ENCODE measurements at places on chromosomes 12 and 14.

DNA sequence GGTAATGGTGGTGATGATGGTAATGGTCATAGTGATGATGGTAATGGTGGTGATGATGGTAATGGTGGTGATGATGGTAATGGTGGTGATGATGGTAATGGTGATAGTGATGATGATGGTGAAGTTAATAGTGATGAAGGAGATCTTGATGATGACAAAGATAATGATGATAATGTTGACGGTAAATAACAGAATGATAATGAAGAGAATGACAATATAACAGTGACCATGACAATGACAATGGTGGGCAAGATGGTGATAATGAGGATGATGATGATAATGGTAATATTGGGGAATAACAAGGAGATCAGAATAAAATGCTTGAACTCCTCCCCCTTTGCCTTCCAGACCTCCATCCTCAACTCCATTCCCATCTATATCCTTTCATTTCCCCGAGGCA is 233.3 kb upstream of the SFSWAP start:
- no peak for DNase-seq

GRCh38 chr12:117118838-117119591 is 19.8 kb upstream of the TESC start:
- no peak for DNase-seq

DNA sequence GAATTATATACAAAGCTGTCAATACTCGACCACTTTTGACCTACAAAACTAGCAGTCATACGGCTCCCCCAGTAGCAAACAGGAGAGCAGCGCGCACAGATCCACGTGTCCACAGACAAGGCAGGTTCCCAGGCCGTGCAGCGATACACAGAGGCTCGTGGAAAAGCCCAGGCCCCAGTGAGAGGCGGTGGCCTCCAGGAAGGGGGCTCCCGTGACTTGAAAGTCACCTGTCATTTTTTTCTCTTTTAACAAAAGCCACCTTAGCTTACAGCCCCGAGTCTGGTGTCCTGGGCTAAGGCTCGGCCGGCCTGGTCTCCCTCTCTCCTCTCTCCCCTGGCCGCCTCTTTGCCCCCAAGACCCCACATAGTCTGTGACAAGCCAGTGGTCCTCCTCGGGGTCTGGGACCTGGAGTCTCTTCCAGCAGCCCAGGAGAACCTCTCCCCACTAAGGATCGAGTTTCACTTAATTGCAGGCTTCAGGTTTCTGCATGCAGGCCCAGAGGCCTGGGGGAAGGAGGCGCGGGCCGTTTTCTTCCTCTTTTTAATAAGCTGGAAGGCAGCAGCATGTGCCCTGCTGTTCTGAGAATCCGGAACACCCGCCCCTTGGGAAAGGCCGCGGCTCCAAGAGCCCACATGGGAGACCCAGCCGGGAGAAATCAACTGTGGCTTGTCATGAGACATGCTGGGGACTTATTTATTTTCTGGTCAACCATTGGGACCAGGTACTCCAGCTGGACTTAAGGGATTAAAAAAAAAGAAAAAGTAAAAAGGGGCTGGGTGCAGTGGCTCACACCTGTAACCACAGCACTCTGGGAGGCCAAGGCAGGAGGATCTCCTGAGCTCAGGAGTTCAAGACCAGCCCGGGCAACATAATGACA is 15.9 kb downstream of the NCOR2 start:
- no peak for DNase-seq

GRCh38 chr14:99537399-99537798 is 56.2 kb downstream of the CCNK start:
- no peak for DNase-seq

- no peak for DNase-seq
Observed at GRCh38 chr14:93212432-93212831, 5.4 kb downstream of the UBR7 start.
